ENCODE measurements at places on chromosomes 12 and 14. TPM values are rescaled to one million over a fixed set of nuclear protein-coding genes. Genes with fewer than 3 reads are reported as not detected.

GRCh38 chr12:40947797-40948196, 240.3 kb upstream of the PDZRN4 start:
- DNase-seq = no peak

DNA sequence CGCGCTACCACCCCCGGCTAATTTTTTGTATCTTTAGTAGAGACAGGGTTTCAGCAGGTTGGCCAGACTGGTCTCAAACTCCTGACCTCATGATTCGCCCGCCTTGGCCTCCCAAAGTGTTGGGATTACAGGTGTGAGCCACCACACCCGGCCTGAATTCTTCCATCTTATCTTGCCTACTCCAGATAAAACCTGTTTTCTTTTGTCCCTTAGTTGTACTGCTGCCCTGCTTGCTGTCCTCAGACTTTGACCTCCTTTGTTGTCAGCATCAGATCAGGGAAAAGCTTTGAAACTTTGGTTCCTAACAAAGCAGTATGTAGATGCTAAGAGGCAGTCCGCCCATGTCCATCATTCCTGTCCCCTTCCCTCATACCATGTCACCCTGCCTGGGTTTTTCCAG, 15.9 kb downstream of the COPZ1 start:
- DNase-seq = no peak

The LAG3 gene
- 0.22 TPM for total RNA-seq

GRCh38 chr12:68158432-68158831, 1.1 kb downstream of the IFNG start:
- DNase-seq = no peak

DNA sequence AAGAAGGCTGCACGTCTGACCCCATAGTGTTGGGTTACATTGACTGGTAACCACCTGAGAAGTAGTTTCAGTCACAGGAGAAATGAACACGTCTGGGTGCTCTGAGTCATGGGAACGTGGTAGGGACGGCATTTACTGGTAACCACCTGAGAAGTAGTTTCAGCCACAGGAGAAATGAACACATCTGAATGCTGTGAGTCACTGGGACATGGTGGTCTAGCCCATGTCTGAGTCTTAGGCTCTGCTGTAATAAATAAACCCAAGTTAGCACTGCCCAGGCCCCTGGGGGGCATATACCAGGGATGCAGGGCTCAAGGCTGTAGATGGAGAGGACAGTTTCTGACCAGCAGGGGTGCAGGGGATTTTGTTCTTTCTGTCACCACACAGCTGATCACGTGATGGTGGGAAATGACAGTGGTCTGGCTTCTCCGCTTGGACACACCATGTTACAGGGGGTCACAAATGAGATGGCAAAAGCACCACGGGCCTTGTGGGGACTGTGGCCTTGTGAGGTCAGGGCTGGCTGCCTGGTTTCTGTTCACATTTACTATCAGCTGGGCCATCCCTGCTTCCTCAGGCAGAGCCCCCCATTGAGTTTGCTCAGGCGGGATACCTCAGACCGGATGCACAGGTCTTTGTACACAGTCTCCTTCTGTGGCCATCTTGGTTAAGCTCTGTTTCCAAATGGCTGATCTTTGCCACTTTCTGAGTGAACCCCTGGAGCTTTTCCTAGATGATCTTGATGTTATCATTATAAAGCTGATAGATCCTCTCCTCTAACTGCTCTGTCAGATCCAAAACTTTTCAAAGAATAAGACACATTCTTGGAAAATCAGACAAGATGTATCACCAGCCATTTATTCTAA, 9.8 kb upstream of the C12orf42 start:
- no peak for DNase-seq

GRCh38 chr12:116818341-116818856, 62.8 kb downstream of the HRK start:
- DNase-seq = peak; percentile 58

GRCh38 chr12:124293286-124294003, 1.4 kb upstream of the RFLNA start:
- no peak for DNase-seq

DNA sequence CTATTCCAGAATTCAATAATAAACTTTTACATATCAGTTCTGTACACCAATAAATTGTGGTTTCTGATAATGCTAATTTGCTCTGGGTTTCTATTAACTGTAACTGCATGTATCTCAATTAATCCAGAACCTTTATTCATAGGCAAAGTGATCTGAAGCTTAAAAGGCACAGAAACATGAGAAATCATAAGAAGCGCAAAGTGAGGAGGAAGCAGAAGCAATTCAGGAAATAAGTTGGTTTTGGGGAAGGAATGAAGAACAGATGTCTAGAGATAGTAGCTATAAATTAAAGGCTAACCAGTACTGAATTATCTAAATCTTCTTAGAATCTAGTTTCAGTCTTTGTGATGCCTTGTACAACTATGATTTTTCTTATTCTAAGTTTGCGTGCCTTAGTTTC, 24.6 kb downstream of the KERA start:
- no peak for DNase-seq

The CACNA1C gene
- 151 TPM for total RNA-seq

The NINJ2 gene
- 12.6 TPM for total RNA-seq

- DNase-seq = no peak
Measured at GRCh38 chr12:130925666-130926015, 28.1 kb upstream of the ADGRD1 start.

GRCh38 chr14:65150898-65151608, 48.7 kb upstream of the MAX start:
- DNase-seq = no peak

GRCh38 chr12:74539261-74539660, 1.6 kb downstream of the ATXN7L3B start:
- DNase-seq = no peak

The ACOT6 gene
- not detected for total RNA-seq

The DPF3 gene
- total RNA-seq = 25.0 TPM

GRCh38 chr12:40622246-40622838, 69.9 kb upstream of the CNTN1 start:
- no peak for DNase-seq

The FOXM1 gene
- total RNA-seq = 1.5 TPM

- DNase-seq = no peak
Measured at GRCh38 chr14:68394764-68395143, 398.1 kb downstream of the ZFP36L1 start.

The RFX4 gene
- total RNA-seq = not detected

- no peak for DNase-seq
Measured at GRCh38 chr12:3054374-3054773, 22.8 kb upstream of the TSPAN9 start.

DNA sequence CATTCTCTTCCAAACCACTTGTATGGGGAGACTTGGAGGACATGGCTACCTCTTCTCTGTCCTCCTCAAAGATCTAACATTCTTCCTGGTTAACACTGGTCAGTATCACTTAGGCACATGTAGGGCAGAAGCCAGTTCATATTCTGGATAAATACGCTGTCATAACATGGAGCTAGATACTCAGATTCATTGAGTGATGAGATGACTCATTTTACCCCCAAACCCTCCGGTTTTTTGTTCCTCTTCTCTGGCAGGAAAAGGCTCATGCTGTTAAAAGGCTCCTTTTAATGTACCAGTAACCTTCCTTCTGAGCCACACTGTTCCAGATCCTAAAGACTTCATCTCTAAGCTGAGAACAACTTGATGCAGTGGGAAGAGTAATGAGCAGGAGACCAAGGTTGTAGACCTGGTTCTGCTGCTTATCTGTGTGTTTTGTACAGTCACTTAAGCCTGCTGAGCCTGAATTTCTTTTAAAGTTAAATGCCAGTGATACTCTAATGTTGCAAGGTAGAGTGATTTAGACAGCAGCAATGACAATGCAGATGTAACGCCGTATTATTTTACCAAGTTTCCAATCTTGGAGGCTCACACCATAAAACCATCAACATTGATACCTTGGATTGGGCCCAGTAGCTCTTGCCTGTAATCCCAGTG, 57.3 kb upstream of the ELK3 start:
- no peak for DNase-seq

DNA sequence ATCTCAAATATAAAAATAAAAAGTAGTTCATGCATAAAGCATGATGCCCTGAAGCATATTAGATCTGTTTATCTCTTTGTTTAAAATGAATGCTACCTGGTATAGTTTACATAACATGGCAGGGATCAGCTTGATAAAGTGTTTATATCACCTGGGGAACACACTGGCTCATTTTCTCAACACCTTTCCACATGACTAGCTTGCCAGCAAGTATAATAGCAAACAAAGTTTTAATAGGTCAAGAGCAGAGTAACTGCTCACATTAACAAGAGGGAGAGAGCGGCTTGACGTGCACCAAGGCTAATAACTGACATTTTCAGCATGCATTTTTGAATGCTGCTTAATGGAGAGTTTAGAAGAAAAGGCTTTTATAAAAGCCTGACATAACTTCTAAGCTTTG, 246.4 kb downstream of the EGLN3 start:
- no peak for DNase-seq

GRCh38 chr14:71511152-71511551, 421.1 kb upstream of the RGS6 start:
- no peak for DNase-seq

The KRT78 gene
- total RNA-seq = not detected

DNA sequence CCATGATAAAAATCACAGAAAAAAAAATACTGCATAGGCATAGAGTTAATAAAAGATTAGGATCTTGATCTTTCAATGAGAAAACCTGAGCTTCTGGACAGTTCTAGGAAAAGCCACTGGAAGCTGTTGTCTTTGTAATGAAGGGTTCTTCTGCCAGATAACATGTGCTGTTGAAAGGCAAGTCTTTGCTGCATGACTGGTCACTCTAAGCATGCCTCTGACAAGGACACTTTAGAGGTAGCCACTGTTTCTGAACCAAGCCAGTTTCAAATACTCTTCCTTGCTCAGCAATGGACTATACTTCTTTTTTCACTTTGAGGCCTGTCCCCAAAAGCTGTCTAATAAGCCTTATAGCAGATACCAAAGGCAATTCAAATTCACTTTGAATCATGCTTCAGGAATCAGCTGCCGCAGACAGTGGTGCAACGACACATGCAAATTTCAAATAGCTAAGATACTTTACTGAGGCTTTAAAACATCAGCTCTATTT, 70.2 kb downstream of the BTG1 start:
- no peak for DNase-seq

DNA sequence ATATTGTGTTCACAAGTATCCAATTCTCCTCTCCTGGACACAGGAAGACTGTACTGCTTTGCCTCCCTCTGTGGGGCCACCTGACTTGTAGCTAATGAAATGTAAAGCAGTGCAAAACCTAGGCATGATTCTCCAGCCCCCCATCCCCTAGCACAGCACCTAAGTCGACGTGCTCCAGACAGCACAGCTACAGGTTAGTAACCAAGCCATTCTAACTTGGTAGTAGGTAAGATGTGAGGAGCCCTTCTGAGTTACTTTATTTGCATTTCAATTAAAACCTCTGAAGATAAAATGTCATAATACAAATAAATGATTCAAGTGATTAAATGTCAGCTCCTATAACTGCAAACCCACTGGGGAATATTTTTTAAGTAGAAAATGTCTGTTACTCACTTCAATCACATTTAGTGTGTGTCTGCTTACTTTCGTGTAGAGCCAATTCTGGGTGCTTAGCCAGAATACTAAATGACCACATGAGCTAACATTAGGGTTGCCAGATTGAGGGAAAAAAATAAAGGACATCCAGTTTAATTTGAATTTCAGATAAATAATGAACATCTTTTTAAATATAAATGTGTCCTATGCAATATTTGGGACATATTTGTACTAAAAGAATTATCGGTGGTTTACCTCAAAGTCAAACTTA, 64.8 kb upstream of the HIF1A start:
- no peak for DNase-seq

Measured in Right ventricle myocardium superior (tissue), 1 donor.